ENCODE measurements at places on chromosomes 2 and 18.
A peak's percentile ranks its signal among the peaks of the same experiment; 100 is the strongest.

DNA sequence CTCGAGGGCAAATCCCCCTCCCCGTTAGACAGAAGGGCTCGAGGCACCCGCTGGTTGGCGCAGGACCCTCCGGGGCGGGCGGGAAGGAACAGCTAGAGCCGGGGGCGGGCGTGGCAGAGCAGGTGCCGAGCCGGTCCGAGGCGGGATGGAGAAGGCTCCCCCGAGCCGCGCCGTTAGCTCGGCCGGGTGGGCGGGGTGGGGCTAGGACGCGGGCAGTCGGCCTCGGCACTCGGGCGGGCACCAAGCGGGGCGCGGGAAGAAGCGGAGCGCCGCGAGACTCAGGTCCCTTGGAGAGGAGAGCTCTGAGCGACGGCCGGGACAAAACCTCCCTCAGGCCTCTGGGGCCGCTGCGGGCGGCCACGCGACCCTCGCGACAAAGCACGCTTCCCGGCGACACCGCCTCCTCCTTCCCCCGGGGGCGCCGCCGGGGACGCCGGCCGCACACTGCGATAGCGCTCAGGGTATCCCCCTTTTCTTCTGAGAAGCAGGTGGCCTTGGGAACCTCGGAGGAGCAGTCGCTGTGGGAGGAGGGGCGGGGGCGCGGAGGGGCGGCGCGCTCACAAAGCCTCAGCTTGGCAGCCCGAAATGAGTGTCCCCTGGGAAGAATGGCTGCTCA is 721 bp downstream of the FHOD3 start:
- DNase-seq = peak; percentile 6

- no peak for DNase-seq
Observed at GRCh38 chr18:37299471-37300304, 265.9 kb downstream of the CELF4 start.

GRCh38 chr18:11021477-11021876 is 127.9 kb downstream of the PIEZO2 start:
- DNase-seq = no peak

GRCh38 chr2:241070811-241071676 is 31.0 kb downstream of the MTERF4 start:
- DNase-seq = no peak

- no peak for DNase-seq
Observed at GRCh38 chr2:163351143-163351542, 384.7 kb downstream of the FIGN start.

GRCh38 chr2:138703242-138703641 is 76.9 kb downstream of the NXPH2 start:
- no peak for DNase-seq
